Nucleus accumbens (tissue), 56 donors: ENCODE measurements at places on chromosomes 4 and X.

GRCh38 chr4:5747738-5748375, 36.9 kb downstream of the EVC start:
- DNase-seq, result no peak

GRCh38 chr4:107153956-107154355, 117.8 kb upstream of the DKK2 start:
- no peak for DNase-seq

- DNase-seq, result no peak
Observed at GRCh38 chr4:76969495-76969894, 19.9 kb downstream of the SEPTIN11 start.

DNA sequence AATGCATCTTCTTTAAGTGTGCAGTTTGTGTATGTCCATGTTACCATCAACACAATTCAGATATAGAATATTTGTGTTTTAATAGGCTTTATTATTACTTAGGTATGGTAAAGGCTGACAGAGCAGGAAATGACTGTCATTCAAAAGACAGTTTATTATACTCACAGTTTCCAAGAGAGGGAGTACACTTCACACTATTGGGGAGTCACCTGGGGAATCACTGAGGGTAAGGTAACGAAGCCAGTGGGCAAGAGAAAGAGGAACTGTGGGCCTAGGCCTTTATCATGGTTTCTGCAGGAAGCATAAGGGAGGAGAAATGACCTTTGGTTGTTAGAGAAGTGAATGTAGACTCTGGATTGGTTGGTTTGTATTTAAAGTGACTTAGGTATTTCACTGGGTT, 235.1 kb upstream of the HCCS start:
- DNase-seq, result no peak

DNA sequence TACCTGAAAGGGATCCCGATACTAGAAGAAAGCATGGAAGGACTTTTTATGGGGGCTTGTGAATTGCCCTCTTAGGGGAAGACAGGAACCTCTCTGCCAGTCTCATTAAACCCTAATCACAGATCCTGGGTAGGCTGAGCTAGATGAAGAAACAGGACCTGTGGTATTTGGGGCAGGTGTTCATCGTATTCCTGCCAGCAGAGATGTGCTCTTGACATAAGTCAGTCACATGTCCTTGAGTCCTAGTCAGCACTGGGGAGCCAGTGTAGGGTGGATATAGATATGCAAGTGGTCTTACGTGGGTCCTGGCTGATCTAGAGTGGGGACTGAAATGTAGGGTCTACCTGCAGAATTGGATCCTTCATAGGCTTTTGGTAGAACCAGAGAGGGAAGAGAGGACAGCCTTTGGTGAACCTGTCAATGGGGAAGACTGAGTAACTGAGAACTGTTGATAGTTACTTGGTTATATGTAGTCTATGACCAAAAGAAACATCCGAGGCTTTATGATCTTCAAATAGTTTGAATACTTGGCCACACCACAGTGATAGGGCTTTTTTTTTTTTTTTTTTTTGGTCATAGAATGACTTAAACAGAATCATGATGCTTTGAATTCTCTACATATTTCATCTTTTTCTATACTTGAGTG, 63.5 kb upstream of the WDR1 start:
- DNase-seq, result no peak

GRCh38 chrX:136487647-136488046, at the start of gene BRS3:
BRS3 (plus strand) TSS chrX:136487947; CDS start chrX:136488115, 168 bp downstream.
- DNase-seq, result no peak

DNA sequence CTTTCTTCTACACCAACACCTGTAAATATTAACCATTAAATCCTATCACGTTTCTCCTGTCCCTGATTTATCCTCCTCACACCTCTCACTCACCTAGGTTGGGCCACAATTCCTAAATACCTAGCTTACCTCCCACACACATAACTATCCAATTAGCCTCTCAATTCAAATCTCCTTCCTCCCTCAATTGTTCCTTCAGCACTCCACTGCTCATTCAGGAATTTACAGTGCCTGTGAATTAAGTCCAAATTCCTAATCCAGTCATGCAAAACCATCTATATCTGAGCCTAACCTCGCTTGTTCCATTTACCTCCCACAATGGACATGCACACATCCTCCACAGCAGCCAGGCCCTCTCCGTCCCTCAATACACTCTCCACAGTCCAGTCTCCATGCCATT, 17.5 kb downstream of the ANXA5 start:
- no peak for DNase-seq

DNA sequence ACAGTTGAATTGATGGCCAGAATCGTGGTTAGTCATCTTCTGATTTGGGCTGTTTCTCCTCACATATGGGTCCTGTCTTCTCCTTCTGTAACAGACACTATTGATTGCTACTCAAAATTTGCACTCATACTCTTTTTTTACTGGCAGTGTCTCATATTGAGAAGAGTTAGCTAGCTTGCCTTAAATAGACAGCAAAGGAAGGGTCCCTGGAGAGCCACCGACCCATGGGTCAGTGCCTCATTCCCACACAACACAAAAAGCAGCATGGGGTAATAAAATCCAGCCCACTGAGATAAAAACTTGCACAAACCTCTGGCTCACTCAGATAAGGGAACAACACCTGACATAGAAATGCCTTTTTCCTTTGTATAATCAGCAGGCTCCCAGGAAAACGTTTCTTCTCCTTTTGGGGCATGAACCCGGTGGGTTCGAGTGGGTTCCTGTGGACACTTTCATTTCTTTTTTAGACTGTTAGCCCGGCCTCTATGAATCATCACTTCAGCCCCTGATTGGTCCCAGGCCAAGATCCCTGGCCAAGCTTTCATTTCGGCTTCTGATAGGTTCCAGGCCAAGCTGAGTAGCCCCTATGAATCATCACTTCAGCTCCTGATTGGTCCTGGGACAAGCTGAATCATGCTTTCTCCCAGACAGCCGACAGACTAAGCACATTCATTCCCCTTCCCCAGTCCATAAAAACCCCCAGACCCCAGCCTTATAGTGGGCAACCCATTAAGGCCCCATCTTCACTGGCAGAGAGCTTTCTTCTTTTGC, 408.1 kb downstream of the DCAF12L2 start:
- no peak for DNase-seq

GRCh38 chr4:905485-906338, 26.4 kb downstream of the GAK start:
- no peak for DNase-seq

GRCh38 chr4:163048447-163048846, 118.2 kb downstream of the NAF1 start:
- no peak for DNase-seq

GRCh38 chr4:144948009-144948408, 150.0 kb downstream of the ANAPC10 start:
- DNase-seq, result no peak

- no peak for DNase-seq
Observed at GRCh38 chrX:139739138-139739537, 31.2 kb upstream of the MCF2 start.

- DNase-seq, result no peak
Observed at GRCh38 chrX:69185141-69185540, 19.9 kb upstream of the PJA1 start.

DNA sequence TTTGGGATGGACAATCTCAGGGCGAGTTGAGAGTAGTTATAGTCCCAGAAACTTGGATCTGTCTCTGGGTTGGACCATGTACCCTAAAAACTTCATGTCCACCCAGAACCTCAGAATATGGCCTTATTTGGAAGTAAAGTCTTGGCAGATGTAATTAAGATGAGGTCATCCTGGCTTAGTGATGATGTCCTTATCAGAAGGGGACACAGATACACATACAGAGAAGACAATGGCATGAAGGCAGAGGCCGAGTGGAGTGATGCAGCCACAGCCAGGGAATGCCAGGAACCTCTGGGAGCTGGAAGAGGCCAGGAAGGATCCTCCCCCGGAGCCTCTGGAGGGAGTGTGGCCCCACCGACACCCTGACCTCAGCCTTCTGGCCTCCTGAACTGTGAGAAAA, 61.2 kb upstream of the STX18 start:
- DNase-seq, result no peak

GRCh38 chr4:89311433-89311832, 3.8 kb upstream of the GPRIN3 start:
- DNase-seq, result no peak

GRCh38 chr4:48968814-48969213, 17.3 kb upstream of the CWH43 start:
- no peak for DNase-seq

DNA sequence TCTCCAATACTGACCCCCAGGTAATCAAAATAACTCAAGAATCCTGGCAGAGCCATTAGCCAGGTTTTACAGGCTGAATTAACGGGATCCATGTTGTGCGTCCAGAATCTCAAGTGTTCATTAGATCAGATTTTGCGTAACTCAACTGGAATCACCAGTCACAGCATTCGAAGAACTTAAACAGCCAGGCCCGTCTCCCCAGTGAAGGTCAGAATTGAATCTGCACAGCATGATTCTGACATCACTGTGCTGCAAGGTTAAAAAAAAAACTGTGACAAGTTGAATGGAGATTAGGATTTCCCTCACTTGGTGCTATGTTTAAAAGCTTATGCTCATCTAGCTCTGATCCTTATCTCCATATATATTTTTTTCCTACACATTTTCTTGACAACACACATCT, 96.1 kb downstream of the ANOS1 start:
- no peak for DNase-seq

- no peak for DNase-seq
Observed at GRCh38 chr4:150348079-150348478, 233.9 kb upstream of the MAB21L2 start.

DNA sequence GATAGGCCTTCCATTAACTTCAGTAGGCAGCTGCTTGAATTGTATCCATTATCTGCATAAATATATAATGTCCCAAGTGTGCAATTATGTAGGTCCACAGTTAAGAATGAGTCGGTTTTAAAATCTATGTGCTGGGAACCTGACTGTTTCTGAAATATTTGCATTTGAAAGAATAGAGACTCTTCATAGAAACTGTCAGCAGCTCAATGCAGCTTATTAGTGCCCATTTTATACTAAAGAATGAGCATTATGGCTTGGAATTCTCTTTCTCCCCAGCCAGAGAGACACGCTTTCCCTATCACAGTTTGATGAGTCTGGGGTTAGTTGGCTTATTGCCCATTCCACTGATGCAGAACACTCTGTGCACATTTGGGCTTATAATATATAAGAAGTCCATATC, 202.0 kb upstream of the PCDH7 start:
- no peak for DNase-seq

DNA sequence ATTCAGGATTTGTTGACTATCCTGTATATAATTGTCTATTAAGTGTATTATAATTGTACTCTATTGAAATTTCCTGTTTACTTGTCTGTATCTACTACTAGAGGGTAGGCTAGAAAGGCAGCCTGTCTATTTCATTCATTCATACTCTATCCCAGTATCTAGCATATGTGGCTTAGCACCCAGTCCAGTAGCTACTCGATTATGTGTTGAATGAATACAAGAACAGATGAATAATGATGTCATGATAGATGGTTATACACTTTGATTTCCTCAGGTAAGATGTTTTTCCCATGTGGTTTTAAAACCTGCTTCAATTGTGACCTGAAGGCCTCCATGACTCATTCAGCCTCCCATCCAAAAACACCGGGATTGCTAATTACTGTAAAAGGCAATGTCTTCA, 68.0 kb downstream of the IL21 start:
- DNase-seq, result no peak
